ENCODE measurements at places on chromosomes 12 and 14.
A peak's percentile ranks its signal among the peaks of the same experiment; 100 is the strongest.

DNA sequence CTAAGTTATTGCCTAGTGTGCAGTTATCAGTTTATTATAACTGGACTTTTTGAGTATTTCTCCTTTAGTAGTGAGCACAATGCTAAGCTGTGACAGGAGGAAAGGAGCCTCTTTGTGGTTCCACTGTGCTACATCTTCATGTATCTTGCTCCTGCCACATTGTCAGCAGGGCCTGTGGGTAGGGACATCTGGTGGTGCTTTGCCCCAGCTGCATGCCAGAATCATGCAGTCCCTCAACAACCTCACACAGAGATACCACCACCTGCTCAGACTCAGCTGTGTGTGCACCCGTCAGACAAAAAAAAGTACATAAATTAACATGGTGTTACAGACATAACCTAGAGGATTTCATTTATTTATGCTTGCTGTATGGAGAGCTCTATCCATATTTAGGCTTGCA is 51.1 kb downstream of the MIS18BP1 start:
- peak; percentile 76 for DNase-seq

DNA sequence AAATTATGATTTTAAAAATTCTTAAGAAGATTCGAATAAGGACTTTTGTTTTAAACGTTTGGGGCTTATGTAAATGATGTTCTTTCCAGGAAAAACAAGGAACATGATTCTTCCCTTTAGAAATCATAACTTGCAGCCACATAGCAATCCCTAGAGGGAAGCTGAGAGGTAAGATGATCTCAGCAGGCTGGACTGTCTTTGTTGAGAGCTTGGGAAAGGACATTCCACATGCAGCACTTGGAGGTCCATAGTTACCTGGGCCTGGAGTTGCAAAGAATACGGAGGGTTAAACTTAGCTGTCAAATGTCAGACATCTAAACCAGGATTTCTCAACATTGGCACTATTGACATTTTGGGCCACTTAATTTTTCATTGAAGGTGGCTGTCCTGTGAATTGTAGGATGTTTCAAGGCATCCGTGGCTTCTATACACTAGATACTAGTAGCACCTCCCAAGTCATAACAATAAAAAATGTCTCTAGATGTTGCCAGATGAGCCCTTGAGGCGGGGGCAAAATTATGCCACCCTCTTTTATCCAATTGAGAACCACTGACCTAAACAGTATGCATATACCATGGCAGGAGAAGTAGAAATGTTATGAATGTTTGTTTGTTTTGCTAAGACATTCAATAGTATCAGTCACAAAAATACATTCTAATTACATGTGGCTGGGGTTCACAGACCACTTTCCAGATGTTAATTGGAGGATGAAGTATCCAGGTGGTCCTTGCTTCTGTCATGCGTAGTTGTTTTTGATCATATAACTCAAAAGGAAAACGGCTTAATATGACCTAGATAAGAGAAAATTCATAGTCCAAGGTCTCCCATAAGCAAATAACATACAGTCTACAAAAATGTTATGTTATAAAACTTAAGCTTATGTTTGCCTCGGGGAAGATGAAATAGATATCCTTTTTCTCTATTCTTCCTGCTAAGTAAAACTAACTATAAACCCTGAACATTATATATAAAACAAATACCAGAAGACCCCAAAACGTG is 30.5 kb downstream of the TTC6 start:
- no peak for DNase-seq

DNA sequence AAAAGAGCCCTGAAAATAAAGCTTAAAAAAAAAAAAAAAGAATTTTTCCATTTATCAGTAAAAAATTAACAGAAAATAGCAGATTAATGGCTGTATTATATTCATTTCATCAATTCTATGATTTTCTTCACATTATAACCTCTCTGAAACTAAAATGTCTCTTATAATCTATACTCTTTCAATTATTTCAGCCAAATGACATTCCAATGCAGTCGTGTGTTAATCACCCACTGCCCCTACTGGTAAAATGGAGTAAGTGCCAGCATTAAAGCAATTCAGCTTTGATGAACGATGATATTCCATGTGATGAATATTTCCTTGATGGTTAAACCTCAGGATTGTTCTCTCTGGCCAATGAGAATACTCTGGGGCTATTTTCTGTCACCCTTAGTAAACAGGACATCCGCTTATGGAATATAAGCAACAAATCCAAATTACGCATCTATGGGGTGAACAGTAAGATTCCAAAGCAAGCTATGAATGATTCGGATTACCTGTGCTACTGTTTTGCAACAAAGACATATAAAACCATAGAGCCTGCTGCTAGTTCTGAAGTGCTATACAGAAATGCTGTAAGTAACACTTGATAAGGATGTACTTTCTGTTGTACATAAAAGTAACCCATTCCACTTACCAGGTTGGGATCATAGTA is 20.3 kb upstream of the SYCP3 start:
- peak; percentile 79 for DNase-seq

GRCh38 chr12:50627491-50627890 is 122.7 kb downstream of the DIP2B start:
- no peak for DNase-seq

- DNase-seq, result no peak
Measured at GRCh38 chr12:57896434-57897201, 44.7 kb upstream of the ATP23 start.

DNA sequence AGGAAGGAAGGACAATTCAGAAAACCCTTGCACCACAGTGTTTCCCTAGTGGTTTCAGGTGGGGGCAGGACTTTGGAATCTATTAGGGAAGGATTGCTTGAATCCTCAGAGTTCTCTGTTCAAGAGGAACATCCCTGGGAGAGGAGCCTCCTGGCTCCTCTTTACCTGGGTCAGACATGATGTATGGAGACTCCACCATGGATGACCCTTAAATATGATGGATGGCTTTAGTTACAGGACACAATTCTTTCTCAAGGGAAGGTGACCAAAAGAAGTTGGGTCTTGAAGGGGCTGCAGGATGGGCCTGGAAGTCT is 396.6 kb downstream of the NRXN3 start:
- no peak for DNase-seq

GRCh38 chr14:105880616-105881015 is 354.2 kb downstream of the TMEM121 start:
- no peak for DNase-seq

- DNase-seq, result no peak
Measured at GRCh38 chr12:115897729-115898128, 379.8 kb downstream of the MED13L start.

- DNase-seq, result no peak
Measured at GRCh38 chr12:105477873-105478272, 147.4 kb downstream of the C12orf75 start.

DNA sequence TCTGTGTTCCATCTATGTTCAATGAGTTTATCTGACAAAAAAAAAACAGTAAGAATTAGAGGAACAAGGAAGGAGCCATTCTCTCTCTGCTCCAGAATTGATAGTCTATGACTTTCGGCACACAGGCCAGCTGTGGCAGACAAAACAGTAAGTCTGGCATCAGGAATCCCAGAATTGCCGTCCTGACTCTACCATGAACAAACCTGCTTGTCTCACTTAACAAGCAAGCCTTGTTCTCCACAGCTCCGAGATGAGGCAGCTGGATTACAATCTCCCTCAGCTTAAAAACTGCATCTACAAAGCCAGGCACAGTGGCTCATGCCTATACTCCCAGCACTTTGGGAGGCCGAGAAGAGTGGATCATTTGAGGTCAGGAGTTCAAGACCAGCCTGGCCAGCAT is 153.6 kb upstream of the TMCC3 start:
- no peak for DNase-seq

DNA sequence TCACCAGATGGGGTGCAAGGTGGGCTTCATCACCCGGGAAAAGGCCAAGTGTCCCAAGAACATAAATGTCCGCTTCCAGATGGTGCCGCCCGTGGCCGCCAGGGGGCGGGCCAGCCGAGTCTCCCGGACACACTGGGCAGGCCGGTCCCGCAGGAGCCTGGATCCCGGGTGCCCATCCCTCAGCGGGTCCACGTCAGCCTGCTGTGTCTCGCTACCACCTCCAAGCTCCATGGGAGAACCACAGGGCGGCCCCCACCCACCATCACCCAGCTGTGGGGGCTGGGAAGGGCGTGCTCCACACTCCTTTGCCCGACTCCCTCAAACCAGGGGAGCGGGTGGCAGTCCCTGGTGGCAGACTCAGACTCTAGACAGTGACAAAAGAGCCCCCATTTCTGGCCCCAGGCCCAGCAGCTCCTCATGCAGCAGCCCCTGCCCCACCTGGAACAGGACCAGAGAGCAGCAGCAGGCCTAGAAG is 22.0 kb upstream of the NUDT14 start:
- peak; percentile 67 for DNase-seq

GRCh38 chr12:52715416-52715815 is 12.1 kb upstream of the KRT77 start:
- no peak for DNase-seq

GRCh38 chr12:7155471-7156034 is 25.4 kb downstream of the CLSTN3 start:
- no peak for DNase-seq

- DNase-seq, result no peak
Measured at GRCh38 chr12:106519607-106520021, 63.2 kb upstream of the RFX4 start.

DNA sequence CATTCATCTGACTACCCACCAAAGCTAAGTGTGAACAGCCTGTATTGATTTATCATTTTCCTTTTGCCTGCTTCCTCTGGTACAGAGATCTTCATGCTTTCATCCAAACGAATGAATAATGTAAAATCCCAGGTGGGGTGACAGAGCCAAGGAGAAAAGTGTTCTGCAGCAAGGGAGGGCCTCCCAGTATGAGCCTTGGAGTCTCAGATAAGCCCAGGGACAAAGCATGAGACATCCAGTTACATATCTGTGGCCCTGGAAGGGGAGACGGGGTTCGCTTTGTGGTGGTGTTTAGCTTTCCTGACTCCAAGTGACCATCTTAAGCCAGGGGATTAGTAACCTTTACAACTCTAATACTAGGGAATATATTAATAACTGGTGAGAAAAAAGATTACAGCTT is 177.1 kb downstream of the ETV6 start:
- DNase-seq, result peak; percentile 43

DNA sequence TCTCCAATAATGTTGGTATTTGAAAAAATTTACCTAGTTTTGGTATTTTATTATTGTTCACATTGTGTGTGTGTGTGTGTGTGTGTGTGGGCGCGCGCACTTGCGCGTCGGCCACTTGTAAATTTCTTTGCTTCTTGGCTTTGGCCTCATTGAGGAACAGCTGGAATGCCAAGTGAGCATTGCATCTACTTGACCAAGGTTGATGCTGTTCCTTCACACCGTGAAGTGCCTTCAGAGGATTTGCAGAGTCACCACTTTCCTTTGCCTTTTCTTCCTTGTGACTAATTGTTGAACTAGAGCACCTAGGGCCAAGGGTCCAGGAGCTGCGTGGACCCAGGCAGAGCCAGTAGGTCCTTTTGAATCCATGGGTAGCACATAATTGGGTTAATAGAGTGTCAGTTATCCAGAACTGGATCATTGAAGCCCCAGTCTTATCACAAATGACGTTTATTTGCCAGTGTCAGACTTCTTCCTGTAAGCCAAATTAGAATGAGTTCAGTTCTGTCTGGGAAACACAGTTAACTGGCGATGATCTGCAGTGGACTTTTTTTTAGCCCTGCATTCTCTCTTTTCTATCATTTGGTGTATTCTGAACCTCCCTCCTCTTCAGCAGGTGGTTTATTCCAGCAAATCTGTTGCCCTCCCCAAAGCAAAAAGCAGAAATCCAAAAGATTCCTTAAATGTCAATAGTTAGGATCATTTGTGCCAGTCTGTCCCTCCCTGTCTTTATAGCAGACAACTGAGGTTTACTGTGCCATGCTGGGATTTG is 2.6 kb downstream of the PPP2R5C start:
- DNase-seq, result no peak

GRCh38 chr12:29428633-29429032 is 47.7 kb upstream of the ERGIC2 start:
- peak; percentile 86 for DNase-seq

DNA sequence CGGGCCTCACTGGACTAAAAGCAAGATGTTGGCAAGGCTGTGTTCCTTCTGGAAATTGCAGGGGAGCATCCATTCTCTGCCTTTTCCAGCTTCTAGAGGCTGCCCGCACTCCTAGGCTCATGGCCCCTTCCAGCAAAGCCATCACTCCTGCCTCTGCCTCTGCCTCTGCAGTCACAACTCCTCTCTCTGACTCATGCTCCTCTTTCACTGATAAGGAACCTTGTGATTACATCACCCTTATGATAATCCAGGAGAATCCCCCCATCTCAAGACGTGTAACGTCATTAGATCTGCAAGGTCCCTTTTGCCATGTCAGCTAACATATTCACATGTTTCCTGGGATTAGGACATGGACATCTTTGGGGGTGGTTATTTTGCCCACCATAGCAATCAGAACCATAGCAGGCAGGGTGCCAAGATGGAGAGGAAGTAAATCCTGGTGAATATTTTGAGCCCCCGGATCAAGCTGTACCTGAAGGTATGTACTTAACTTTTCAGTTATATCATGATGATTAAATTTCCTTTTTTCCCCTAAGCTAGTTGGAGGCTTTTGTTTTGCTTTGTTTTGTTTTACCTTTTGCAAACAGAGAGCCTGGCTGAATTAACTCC is 123.6 kb downstream of the SCARB1 start:
- no peak for DNase-seq

DNA sequence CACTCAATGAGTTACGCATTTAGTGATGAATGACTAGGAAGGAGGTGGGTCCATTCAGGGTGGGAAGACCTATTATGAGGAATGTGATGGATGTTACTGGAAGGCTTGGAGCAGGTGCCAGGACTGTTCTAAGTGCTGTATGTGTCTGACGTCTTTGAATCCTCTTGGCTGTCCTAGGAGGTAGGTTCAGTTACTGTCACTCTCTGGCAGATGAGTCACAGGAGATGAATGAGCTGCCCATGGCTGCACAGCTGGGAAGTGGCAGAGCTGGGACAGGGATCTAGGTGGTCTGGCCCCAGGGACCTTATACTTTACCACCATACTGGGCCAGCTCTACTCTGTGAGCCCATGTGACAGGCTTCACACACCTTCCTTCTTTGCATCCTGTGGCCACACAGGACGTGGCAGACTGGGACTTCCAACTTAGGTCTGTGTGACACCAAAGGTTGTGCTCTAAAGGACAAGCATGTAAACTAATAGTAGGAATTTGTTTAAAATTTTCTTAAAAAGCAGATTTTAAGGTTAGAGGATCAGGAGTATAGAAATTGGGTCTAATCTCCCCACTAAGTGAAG is 24.0 kb downstream of the TCTN1 start:
- no peak for DNase-seq

- no peak for DNase-seq
Measured at GRCh38 chr12:57233357-57234232, 4.1 kb downstream of the SHMT2 start.

DNA sequence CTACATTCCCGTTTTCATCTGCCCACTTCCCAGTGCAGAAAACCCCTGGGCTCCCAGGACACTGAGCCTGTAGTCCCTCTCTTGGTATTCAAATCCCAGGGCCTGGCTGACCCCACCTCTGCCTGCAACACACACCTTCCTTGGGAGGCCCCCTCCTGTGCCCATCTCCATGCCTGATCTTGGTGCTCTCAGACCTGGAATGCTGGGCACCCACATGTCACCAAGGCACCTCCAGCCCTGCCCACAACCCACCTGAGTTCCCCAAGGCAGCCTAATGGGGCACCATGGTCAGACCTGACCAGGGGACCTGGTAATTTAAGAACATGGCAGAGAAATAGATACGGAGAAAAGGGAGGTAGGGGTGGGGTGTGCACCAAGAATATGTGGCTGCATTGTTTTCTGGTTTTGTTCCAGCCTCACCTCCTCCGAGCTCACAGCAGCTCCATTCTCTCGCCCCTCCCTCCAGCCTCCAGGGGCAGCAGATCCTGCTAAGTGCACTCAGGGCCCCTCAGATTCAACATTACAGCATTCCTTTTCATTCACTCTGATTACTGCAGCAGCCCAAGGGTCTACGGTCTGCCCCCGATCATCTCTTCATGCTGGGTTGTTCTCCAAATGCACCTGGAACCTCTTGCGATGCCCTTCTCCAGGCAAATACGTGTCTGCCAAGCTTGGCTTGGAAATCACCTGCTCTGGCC is 9.2 kb upstream of the HSP90AA1 start:
- peak; percentile 37 for DNase-seq

Measured in hematopoietic multipotent progenitor cell treated with erythropoietin and hydrocortisone succinate and interleukin-3 and kit ligand, for 6 days (in vitro differentiated cells).